ENCODE measurements at places on chromosomes 7 and 10. TPM values are rescaled to one million over a fixed set of nuclear protein-coding genes. Genes with fewer than 3 reads are reported as not detected.

The PPP1R17 gene
- not detected for total RNA-seq

- peak; percentile 72 for DNase-seq
Measured at GRCh38 chr7:151059367-151060112, at the start of gene SLC4A2. Gene SLC4A2 (plus strand): TSS chr7:151059589. CDS start chr7:151061988, 2,399 bp downstream.

DNA sequence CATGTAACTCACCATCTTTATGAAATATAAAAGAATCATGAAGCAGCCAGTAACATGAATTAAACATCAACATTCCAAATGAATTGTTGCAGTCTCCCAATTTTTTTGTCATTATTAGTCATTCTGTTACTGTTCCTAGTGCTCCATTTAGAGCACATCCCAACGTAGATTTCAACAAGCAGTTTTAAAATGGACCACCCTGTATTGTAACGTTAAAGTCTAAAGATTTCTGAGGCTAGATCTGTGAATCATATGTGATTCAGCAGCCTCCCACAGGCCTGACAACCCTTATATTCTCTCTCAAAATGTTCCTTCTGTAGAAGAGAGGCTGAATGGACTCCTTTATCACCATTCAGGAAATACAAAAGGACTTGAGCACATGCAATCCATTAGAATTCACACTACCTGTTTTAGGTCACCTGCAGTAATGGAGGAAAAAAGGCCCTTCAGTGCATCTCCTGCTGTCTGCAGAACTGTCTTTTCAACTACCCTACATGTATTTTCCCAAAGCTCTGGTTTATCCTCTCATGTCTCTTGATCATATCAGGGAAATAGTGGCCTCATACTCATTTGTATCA, 81.4 kb downstream of the CACNA2D1 start:
- no peak for DNase-seq

The CADPS2 gene
- total RNA-seq: not detected

The CPA2 gene
- not detected for total RNA-seq

DNA sequence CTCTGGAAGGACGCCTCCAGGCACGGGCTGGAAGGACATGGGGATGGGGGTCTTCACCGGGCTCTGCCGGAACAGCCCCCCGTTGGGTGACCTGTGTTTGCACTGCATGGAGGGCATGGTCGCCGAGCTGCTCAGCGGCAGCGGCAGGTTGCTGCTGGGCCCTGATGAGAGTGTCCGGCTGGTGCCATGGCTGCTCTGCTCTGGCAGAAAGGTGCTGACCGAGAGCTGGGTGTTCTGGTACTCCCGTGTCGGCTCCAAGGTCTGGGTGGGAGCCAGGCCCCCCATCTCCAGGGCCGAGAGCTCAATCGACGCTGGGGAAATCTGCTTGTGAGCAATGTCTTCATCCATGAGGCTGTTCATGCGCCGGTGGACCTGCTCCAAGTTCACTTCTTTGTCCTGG, 764.3 kb downstream of the GRID1 start:
- DNase-seq: no peak

- no peak for DNase-seq
Measured at GRCh38 chr10:103691267-103691666, 164.1 kb downstream of the SH3PXD2A start.

The DPY19L1 gene
- 7.4 TPM for total RNA-seq

The UPP1 gene
- 89.6 TPM for total RNA-seq

- DNase-seq: no peak
Measured at GRCh38 chr10:60003651-60004523, 97.5 kb upstream of the CCDC6 start.

- no peak for DNase-seq
Measured at GRCh38 chr7:70849580-70850235, 282.2 kb upstream of the GALNT17 start.

DNA sequence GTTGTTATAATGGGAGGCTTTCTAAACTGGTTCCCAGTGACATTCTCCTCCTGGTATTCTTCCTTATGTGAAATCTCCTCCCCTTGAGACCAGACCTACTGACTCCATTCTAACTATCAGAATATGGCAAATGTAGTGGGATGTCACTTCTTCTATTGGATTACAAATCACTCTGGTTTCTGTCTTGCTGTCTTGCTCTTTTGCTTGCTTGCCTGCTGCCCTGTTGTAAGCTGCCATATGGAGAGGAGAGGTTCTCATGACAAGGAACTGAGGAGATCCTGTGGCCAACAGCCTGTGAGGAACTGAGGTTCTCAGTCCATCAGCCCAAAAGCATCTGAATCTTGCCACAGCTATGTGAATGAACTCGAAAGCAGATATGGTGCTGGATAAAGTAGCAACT, 4.7 kb upstream of the NRCAM start:
- DNase-seq: no peak

The SLC13A1 gene
- not detected for total RNA-seq

DNA sequence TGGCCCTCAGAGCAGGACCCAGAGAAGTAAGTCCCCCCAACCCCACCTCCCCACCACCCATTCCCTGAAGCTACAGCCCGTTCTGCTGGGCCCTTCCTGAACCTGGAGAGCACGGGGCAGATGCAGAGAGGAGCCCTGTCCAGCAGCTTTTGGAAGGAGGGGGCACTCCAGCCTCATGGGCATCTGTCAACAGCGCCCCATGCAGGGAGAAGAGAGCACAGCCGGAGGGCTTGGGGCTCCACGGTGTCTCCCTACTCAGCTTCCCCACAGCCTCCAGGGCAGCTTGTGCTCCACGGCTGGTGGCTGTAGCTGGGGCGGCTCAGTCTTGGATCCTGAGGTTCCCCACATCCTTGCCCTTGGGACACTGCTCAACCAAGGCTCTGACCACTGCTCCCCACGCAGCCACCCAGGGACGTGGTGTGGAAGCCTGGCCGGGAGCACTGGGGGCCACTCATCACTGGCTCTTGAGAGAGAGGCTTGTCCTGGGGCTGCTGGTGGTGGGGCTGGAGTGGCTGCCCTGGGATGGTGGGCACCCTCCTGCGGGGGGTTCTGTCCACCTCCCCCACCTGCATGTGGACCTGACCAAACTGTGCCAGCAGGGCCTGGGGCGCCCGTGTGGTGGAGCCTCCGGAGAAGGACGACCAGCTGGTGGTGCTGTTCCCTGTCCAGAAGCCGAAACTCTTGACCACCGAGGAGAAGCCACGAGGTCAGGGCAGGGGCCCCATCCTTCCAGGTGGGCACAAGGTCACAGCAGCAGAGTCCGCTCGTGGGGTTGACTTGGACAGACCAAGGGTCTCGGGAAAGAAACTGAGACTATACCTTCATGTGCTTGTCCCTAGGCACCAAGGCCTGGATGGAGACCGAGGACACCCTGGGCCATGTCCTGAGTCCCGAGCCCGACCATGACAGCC, 4.5 kb downstream of the PRAP1 start:
- DNase-seq: no peak

GRCh38 chr10:124977648-124978375, 35.9 kb downstream of the ZRANB1 start:
- no peak for DNase-seq

- no peak for DNase-seq
Measured at GRCh38 chr10:124480860-124481259, 19.2 kb downstream of the LHPP start.

The PSMC2 gene
- 132 TPM for total RNA-seq

- DNase-seq: no peak
Measured at GRCh38 chr10:106557053-106557452, 607.5 kb downstream of the SORCS1 start.

The SPDYE2 gene
- total RNA-seq: not detected

GRCh38 chr10:72126184-72126871, 38.0 kb upstream of the SPOCK2 start:
- no peak for DNase-seq

DNA sequence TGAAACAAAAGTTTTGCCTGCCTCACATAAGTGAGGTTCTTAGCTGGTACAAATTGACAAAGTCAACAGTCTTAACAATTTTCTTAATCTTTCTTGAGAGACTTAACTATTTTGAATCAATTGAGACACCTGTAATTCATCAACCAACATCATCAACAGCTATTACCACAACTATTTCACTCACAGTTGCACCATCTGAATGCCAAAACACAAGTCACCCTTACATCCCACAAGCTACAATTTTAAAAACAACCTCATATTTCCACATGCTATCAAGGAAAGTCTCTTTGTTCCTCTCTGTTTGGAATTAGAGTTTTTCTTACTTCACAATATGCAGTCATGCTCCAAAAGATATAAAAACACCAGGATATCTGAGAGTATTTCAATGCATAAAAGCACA, 4.9 kb downstream of the SMURF1 start:
- DNase-seq: no peak

GRCh38 chr7:24436131-24436920, 136.9 kb upstream of the PALS2 start:
- no peak for DNase-seq

The GDF10 gene
- total RNA-seq: 1.5 TPM

DNA sequence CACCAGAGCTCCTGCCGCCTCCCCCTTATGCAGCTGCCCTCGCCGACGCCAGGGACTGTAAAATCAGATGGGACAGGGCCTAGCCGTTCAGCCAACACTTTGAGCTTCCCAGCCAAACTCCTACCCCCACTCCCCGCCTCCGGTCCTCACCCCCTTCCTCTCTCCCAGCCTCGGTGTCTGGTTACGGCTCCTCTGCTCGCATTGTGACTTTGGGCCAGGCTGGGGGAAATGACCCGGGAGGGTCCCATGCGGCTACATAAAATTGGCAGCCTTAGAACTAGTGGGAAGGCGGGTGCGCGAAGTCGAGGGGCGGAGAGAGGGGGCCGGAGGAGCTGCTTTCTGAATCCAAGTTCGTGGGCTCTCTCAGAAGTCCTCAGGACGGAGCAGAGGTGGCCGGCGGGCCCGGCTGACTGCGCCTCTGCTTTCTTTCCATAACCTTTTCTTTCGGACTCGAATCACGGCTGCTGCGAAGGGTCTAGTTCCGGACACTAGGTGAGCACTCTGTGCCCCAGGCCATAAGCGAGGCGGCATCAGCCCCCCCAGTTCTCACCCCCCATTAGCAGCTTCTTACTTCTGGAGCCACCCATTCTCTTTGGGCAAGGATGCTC, at the start of gene KAZALD1:
Gene KAZALD1, plus strand, starts transcription at position 366 of the 608 bp plus-strand sequence. CDS start 604 bp downstream, outside the sequence.
- no peak for DNase-seq

The SLC16A12 gene
- not detected for total RNA-seq
